ENCODE measurements at places on chromosomes 4 and X.

DNA sequence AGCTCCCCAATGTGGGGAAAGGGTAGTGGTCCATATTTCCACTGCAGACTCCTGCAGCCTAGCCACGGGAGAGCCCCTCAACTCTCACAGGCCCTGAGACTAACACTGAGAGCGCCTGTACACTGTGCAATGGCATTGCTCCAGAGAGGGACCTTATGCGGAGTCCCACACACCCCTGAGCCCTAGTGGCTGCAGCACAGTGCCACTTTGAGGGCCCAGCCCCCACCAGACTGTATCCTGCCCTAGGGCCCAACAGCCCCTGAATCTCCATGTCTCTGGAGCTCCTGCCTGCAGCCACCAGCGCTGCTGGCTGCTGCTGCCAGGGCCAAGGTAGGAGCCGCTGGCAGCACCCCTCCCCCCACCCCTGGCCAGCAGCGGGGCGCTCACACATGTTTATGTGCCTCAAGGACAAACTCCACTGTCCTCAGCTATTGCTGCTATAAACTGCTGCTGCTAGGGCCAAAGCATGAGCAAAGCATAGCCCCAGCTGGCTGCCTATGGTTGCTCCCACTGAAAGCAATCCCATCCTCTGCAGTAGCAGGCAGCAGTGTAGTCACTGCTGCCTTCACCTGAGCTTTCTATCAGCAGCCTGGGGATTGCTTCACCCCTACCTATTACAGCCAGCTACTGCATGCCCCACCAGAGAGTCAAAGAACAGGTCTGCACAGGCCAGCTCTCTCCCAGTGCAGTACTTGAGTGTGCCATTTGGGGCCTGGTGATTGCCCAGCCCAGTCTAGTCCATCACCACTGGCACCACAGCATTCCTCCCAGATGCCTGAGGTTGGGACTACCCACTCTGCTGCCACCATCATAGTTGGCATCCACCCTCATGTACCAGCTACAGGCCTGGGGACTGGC lies 24.3 kb downstream of the TMEM154 start:
- DNase-seq: no peak

DNA sequence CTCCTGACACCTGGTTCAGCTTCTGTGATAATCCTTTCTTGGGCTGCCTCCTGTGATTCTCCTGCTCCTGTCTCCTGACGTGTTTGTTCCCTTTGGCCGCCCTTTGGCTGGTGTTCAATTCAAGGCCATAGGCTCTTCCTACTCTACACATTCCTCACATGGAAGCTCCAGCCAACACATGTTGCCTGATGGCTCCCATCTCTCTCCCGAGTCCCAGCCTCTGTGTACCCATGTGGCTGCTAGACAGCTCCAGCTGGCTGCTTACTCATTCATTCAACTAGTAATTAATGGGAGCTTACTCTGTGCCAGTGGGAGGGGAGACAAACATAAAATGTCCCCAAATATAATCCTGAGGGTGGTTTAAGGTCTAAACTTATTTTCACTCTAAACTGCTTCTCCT lies 9.2 kb upstream of the MED28 start:
- no peak for DNase-seq

- DNase-seq: no peak
Observed at GRCh38 chr4:184895012-184895695, 69.4 kb upstream of the ACSL1 start.

- DNase-seq: no peak
Observed at GRCh38 chrX:134024686-134025377, 39.4 kb upstream of the GPC3 start.

DNA sequence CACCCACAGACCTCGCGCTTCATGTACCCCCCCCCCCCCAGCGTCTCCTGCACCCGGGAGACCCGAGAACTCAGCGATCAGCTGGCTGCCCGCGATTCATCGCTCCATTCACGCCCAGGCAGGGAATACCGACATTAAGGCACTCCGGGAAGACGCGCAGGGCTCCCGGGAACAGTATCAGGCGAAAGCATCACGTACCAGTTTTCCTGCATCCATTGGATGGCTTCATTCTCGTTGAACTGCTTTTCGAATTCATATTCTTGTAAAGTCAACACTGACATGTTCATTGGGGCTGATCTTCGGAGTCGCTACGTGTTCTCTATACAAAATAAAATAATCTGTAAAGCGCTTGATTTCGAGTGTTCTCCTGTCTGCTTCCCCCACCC lies 373 bp downstream of the ELOVL6 start:
- DNase-seq: no peak

DNA sequence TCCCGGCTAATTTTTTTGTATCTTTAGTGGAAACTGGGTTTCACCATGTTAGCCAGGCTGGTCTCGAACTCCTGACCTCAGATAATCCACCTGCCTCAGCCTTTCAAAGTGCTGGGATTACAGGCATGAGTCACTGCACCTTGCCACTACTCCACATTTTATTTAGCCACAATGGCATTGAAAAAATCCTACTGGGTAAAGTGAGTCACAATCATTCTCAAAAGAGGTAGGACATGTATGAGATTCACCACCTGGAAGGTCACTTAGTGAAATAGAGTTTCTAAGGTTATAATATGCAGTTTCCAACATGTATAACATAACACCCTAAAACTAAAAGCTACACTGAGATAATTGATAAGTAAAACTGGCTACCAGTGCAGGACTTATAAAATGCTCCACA lies 159.2 kb downstream of the BTC start:
- no peak for DNase-seq

GRCh38 chrX:72130762-72131250 lies 909 bp downstream of the RTL5 start:
- no peak for DNase-seq

- no peak for DNase-seq
Observed at GRCh38 chr4:53598483-53598882, 7.2 kb upstream of the LNX1 start.

DNA sequence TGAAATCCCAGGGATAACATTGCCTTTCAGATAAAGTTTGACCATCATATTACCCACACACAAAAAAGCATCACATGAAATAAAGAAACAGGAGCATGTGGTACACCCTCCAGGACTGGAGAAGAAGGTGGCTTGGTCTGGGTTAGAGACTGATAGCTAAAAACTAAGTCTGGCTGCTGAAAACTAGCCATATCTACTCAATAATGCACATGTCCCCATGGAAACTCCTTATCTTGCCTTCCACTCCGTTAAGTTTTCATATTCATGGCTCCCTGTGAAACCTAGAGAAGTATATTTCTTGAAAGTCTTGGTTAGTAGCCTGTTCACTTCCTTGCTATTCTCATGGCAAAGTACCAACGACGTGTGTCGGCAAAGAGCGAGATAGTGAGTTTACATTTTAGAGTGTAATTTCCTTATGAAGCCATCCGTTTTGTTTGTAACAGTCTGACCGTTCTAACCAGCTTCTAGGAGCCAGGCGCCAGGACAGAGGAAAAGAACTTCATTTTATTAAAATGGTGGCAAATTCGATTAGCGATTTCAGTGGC lies 6.7 kb upstream of the DCTD start:
- DNase-seq: no peak

- no peak for DNase-seq
Observed at GRCh38 chr4:150250998-150251651, 172.9 kb downstream of the DCLK2 start.

DNA sequence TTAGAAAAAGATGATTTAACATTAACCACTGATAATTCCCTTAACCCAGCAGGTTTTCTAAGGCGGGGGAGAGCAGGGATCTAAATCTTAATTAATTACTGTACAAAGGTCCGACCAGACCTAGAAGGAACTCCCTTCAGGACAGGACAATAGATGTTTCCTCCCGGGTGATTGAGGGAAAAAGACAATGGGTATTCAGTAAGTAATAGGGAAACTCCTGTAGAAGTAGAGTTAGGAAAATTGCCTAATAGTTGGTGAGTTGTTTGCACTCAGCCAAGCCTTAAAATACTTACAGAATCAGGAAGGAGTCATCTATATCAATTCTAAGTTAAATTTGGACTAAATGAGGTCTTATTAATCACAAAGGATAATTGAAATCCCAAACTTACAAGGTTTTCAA lies 5.8 kb upstream of the SRD5A3 start:
- no peak for DNase-seq

DNA sequence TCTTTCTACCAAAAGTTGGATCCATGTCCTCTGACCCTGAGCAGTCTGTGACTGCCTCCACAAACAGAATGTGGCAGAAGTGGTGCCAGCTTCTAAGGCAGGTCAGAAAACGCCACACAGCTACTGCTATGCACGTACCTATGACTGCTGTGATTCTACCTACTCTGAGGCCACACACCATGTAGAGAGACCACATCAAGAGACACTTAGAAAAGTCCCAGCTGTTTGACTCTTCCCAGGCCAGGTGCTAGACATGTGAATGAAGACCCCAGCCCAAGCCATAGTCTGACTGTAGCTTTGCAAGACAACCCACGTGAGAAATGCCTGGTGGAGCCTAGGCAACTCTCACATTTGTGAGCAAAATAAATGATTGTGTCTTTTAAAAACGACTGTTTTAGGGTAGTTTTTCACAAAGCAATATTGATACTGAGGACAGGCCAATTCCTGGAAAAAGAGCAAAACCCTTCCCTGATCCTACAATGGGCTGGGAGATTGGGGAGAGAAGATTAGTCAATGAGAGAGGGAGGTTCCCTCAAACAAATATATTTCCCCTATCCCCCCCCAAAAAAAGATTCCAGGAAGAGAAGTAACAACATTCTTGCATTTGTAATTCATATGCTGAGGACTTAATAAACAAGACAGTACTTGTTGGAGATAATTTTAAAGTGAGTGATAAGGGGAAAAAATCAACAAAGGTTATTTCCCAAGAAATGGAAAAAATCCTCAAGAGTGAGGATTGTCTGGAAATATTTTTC lies 33.3 kb downstream of the FRYL start:
- no peak for DNase-seq

DNA sequence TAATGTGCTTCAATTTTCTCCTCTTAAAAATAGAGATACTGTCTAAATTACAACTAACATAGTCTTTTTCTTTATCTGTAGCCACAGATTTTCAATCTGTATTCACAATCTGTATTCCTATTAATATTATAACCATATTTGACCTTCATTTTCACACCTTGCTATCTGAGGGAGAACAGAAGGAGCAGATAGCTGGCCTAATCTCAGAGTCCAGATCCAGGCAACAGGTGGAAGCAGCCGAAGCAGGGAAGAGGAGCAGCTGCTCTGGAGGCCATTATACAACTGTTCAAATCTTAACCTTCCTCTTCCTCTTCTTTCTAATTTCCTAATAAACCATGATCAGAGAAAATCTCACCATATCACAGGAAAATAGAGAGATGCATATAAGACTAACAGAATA lies 14.2 kb downstream of the SEPSECS start:
- no peak for DNase-seq

GRCh38 chrX:97330151-97330550 lies 446.4 kb downstream of the RPA4 start:
- DNase-seq: peak; percentile 3

DNA sequence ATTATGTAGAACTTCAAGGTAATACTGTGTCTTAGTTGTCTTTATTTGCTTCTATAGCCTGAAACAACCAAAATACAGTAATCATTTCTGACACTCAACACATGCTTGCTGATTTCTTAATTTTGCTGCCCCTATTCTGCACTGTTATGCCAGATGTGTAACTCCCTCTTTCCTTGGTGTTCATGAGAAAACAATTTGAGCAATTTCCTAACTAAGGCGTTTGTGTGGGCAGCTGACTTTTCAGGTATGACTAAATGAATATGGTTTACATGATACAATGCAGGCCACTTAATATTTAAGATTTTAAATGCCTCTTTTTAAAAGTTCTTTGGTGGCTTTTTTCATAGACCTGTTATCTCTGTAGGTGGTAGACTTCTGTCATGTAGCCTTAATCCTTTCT lies 46.1 kb upstream of the CENPE start:
- no peak for DNase-seq

GRCh38 chr4:183807420-183808096 lies 97.5 kb upstream of the STOX2 start:
- DNase-seq: no peak

GRCh38 chrX:139759637-139760036 lies 51.7 kb upstream of the MCF2 start:
- no peak for DNase-seq

GRCh38 chr4:179941911-179942310 lies 2301.3 kb upstream of the TENM3 start:
- DNase-seq: no peak

DNA sequence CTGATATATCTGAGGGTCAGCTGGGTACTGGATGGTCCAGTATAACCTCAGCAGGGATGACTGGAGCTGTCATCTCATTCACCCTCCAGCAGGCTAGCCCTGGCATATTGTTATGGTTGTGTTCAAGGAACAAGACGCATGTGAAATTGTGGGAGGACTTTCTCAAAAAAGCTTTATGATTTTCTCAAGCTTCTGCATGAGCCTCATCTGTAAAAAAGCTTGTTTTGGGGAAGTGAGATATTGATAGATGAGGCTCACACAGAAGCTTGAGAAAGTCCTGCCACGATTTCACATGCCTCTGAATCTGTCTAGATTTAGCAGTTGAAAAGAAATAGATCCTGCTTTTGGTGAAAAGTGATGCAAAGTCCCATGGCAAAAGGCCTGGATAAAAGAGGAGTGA lies 93.4 kb downstream of the SPCS3 start:
- no peak for DNase-seq

GRCh38 chrX:9522378-9523155 lies 57.7 kb downstream of the TBL1X start:
- no peak for DNase-seq

GRCh38 chrX:113828470-113828869 lies 755.4 kb upstream of the HTR2C start:
- no peak for DNase-seq

GRCh38 chr4:18626996-18627395 lies 605.4 kb upstream of the LCORL start:
- no peak for DNase-seq

DNA sequence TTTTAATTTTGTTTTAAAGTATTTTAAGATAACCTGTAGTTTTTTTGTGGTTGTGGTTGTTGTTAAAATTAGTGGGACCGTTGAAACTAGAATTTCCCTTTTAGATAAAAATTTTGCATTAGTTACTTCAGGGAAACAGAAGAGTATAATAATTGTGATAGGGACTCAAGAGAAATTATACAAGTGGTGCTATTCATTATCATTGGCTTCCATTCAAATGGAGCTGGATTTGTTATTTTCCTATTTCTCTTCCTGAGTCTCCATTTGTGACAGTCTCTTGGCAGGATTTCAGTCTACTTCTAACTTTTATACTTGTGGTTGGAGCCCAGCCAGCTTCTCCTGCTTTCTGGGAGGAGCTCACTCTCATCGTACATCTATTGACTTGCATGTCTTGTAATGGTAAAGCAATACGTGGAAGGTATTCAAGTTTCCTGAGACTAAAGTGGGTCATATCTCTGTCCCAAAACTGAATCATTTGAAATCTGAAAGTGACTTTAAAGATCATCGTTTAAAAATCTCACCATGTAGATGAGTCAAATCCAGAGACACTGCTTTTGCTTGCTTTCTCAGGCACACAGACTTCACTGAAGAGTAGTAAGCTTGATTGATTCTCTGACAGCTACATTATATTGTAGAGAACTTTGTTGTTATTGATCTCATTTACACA lies 155.8 kb downstream of the RPA4 start:
- DNase-seq: peak; percentile 3

GRCh38 chrX:68409194-68409593 lies 24.1 kb downstream of the OPHN1 start:
- no peak for DNase-seq

GRCh38 chrX:38575888-38576287 lies 14.5 kb downstream of the TSPAN7 start:
- no peak for DNase-seq
